ENCODE measurements at places on chromosomes 12 and 14.
A peak's percentile ranks its signal among the peaks of the same experiment; 100 is the strongest.

DNA sequence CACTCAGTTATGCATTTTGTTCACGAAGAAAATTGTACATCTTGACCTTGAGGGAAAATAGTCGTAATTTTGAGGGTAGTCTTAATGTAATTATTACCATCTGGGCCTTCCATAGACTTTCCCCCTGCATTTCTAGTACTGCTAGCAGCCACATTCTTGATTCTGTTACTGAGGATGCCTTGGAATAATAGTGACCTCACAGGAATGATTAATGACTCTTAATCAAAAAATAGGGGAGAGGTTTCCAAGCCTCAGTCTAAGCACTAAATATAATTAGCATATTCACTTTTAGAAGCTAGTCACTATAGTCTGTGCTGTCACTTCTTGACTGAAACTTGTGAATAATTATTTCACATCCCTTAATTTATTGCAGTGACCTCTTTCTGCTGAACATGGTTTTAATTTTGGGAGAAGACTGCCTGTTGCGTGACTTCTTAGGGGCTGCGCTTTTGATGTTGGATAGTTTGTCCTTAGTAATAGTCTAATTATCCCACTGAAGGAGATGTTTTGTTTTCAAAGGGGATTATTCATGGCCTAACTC lies 400.5 kb downstream of the ADAMTS20 start:
- no peak for DNase-seq

GRCh38 chr12:100043631-100044030 lies 58.9 kb upstream of the ANKS1B start:
- DNase-seq, result no peak

GRCh38 chr14:23321572-23322547 lies 603 bp downstream of the PABPN1 start:
- peak; percentile 72 for DNase-seq

DNA sequence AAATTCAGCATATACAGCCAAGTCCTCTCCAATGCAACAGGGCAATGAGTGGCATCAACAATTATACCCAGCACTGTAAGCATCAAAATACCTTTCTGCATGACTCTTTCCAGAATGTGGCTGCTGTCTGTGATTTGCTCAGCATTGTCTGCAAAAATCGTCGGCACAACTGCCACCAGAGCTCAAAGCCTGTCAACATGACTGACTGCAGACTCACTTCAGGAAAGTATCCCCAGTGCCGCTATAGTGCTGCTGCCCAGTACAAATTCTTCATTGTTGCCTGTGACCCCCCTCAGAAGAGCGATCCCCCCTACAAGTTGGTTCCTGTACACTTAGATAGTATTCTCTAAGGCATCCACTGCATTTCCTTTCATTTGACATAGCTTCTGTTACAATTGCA lies 735 bp downstream of the RNASE6 start:
- no peak for DNase-seq

GRCh38 chr12:9406564-9407424 lies 198.6 kb upstream of the PZP start:
- DNase-seq, result no peak

DNA sequence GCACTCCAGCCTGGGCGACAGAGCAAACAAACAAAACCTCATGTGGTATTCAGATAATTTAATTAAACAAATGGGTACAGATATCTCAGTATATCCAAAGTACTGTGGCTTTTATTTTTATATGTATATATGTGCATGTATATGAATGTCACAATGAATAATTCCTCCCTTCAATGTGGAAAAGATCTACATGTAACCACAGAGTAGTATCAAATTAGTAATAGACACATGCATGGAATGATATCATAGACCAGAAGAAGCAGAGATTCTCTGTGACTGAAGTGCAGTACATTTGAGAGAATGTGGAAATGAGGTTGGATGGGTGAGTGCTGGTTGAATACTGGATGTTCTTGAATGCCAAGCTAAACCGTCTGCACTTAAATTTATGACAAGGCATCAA lies 222.9 kb downstream of the CPNE8 start:
- DNase-seq, result no peak

DNA sequence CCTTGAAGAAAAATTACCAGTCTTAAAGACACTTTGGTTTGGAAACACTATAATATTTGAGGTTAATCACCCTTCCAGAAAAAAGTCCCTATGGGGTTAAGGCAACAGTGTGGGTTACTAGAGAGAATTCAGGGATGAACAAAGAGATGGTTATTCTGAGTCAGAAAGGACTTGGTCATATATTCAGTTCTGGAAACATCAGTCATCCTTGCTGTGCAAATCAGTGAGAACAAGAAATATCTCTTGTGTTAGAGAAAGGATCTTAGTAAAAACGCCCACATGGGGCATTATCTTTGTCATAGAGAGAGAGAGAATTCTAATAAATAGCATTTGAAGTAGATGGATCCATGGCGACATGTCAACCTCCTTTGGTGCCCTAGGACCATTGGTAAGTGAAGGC lies 59.4 kb upstream of the E2F7 start:
- DNase-seq, result no peak

DNA sequence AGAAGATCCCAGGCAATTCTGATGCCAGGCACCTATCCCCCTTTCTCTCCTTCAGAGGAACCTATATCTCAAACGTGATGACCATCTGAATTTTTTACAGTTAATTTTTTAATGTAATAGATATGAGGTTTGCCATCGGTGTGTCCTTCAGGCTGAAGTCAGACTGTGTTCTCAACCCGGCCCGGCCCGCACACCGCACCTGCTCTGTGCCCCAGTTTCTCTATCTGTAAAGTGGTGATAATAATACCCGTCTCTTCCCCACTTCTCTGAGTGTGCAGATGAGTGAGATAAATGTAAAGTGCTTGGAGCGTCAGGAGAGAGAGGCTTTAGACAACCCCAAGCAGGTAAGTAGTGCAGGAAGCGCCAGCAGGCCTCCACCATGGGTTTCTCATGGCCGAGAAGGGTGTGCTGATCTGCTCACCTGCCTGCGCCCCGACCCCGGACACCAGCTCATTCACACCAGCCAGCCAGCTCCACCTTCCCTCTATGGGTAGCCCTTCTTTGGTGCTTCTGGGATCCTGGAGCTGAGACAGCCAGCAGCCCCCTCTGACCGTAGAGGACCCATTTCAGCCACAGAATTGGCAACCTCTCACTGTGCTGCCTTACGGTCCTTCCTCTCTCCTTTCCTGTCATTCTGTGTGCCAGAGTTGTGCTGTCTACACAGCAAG lies 80.0 kb downstream of the ZFP36L1 start:
- no peak for DNase-seq

DNA sequence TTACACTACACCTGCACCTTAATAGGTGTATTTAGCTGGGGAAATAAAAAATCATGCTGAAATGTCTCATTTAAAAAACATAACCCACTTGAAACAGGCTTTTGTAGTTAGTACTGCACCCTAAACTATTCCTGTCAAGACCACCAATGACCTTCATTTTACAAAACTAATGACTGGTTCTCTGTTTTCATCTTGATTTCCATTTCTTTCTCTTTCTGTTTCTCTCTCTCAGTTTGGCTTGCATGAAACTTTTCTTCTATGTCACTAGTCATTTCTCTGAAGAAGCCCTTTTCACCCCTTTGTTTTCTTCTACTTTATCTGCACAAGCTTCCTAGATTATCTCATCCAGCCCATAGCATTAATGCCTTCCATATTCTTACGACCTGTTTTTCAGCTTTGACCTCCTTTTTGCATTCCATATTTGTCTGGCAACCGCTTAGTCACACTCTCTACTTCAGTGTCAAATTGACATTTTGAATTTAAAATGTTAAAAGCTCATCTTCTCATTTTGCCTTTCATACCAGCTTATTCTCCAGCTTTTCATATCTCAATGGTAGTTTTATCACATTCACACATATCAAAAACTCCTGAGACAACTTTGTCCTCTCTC lies 32.7 kb upstream of the KLRF1 start:
- DNase-seq, result no peak

DNA sequence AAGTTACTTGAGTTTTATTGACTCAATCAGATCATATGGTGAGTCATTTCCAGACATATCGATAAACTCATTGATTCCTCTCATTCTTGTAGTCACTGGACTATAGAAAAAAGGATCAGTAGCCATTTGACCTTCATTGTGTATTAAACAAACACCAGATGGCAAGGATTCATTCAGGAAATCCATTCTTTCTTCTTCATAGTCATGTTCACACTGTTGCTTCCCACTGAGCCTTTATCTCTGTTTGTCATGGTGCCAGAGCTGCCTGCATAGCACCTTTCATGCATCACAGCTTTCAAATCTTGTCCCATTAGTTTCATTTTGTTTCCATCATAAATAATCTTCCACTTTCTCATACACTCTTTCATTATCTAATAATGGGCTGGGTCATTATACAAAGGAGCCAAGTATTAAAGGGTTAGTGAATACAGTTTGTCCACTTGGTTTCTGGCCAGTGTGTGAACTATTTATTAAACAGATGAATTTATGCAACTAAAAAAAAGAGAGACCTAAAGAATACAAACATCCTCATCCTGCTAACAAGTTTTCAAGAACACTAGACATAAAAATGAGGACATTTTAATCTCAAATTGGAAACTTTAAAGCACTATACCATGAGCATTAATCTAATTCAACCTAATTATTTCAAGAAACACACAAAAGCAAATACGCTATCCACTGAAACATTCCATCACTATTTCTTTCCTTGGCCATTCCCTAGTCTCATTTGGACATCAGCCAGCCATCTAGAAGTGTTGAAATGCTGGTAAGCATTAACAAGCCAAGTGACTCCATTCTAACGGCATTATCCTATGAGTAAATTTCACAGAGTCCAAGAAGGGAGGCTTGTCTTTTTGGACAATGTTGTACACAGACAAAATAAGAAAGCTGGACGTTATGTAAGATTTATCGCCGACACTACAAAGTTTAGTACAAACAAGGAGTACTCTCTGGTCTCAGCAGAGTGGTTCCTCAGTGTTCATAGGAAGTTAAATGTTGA lies 476.5 kb downstream of the FOXG1 start:
- no peak for DNase-seq

GRCh38 chr12:15979096-15980092 lies 68.3 kb downstream of the DERA start:
- no peak for DNase-seq

- no peak for DNase-seq
Observed at GRCh38 chr14:28088125-28088524, 678.5 kb upstream of the FOXG1 start.

- DNase-seq, result no peak
Observed at GRCh38 chr12:85278598-85279448, 1.2 kb upstream of the ALX1 start.

DNA sequence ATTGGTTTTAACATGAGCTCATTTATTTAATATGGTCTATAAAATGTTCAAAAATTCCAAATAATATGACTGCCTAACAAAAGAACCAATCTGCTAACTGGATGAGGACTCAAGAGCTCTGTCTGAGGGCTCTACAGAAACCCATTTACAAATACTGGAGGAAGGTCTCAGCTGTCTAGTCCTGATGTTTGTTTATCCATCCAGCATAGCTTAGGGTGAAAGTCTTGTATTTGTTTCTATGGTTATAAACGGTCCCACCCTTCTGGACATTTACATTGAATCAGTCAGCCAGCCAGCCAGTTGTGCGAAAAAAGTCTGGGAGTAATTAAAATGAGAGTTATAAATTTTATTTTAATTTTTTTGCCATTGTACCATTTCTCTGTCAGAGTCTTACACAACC lies 220.7 kb downstream of the BMP4 start:
- DNase-seq, result no peak

DNA sequence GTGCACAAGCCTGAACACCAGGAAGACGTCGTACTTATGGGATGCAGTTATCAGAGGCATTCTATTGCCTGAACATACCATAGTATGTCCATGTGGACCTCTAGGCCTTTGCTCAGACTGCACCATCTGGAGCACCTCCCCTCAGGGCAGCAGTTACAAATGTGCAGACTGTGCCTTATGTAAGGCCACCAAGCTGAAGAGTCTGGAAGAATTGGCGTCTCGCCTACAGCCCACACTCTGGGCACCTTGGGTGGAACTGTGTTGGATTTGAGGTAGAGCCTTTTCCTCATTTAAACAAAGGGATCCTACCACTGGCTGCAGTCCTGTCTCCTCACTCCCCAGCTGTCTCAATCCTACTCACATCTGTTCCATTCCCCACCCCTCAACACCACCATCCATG lies 204.3 kb upstream of the FRMD6 start:
- DNase-seq, result no peak

DNA sequence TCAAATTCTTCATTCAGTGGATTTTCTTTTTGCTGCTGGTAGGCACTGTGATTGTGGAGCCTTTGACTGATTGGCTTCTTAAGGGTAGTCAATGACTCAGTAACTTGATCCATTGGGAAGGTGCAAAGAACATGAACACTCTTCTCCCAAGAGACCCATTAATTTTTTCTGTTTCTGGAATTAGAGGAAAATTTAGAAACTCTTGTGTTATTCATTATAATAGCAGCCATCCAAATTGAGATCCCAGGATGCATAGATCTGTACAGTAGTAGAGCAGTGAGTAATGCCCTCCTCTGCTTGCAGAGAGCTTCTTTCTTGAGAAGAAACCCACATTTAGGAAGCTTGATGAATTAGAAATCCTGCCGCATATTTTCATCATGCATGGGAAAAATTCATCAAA lies 63.9 kb downstream of the MYRFL start:
- no peak for DNase-seq

- DNase-seq, result no peak
Observed at GRCh38 chr14:42173206-42173605, 566.5 kb downstream of the LRFN5 start.

GRCh38 chr12:92469837-92470236 lies 233.0 kb upstream of the PLEKHG7 start:
- DNase-seq, result no peak

DNA sequence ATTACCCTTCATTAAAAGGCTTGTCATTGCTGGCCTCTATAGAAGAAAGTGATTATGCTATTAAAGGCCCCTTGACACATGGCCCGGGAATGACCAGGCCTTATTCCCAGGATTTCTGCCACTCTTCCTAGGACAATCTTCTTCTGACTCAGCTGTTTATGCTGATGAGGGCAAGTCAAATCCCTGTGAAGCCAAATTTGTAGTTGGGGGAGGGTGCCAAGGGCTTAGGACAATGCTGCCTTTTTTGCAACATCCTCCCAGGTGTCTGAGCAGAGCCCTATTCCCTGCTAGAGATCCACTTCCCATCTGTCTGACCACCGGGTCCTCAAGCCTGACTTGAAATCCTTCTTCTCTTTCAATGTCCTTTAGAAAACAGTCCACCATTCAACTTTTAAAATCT lies 230.7 kb upstream of the SRRM4 start:
- DNase-seq, result no peak

GRCh38 chr14:72780751-72781150 lies 113.2 kb downstream of the DPF3 start:
- DNase-seq, result no peak

GRCh38 chr14:95052016-95052585 lies 105.2 kb downstream of the DICER1 start:
- DNase-seq, result no peak

GRCh38 chr12:50333441-50333840 lies 50.1 kb upstream of the LIMA1 start:
- DNase-seq, result no peak

DNA sequence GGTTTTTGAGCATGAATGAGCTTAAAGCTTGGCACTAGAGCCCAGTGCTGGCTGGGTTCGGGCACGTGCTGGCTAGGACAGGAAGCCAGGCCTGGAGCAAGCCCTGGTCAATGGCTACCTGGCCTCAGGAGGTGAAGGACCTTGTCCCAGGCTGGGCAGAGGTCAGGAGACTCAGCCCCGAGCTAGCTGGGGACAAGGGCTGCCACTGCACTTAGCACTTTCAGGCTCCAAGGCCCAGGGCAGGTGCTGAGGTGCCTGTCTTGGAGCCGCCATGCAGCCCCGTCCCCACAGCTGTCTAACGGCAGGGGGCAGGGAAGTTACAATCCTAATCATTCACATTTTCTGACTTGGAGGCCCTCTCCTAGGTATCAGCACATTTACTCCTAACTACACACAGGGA lies 4.3 kb upstream of the AQP6 start:
- DNase-seq, result no peak
